ENCODE measurements at places on chromosomes 3 and 15. TPM values are rescaled to one million over a fixed set of nuclear protein-coding genes. Genes with fewer than 3 reads are reported as not detected.

- H3K27ac ChIP-seq: peak overlapping the region; percentile 96
- H3K4me1 ChIP-seq: peaks cover 90% of the 10 kb centered on the region
- H3K27me3 ChIP-seq: no peaks in the 10 kb centered on the region
- H3K36me3 ChIP-seq: no peaks in the 10 kb centered on the region
- H3K4me3 ChIP-seq: peak overlapping the region; percentile 72
Observed at GRCh38 chr15:38670128-38671005, 105.8 kb upstream of the RASGRP1 start.

DNA sequence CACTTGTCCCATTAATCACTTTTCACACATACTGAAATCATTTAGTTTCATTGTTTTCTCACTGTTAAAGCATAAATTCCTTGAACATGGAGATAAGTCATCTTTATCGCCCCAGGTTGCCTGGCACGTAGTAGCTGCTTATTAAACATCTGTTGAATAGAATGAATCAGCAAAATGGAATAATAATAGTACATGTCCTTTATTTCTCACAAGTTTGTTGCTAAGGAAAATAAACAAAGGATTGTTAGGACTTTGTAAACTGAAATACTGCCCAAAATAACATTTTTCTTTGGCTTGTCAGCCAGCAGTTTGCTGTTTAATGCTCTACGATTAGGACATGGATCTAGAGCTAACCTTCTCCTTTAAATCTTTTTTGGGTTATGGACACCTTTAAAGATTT, 17.9 kb downstream of the SLC35A5 start:
- no peak overlapping the region for H3K27ac ChIP-seq
- H3K36me3 ChIP-seq: peaks cover 58% of the 10 kb centered on the region
- H3K4me3 ChIP-seq: no peak overlapping the region
- DNase-seq: no peak

DNA sequence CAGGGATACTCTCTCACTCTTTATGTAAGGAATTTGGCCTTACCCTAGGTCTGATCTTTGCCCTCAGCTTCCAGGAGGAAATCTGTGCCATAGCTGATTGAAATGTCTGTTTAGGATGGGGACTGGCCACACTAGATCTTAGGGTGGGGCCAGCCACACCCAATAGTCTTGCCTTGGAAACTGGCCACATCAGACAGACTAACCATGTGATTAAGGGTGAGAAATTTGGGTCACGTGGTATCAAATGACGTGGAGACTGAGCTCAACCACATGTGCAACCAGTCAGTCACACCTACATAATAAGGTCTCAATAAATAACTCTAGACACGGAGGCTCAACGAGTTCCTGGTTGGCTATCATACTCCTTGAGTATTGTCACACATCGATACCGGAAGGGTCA, 113.5 kb downstream of the CNTN3 start:
- no peaks in the 10 kb centered on the region for H3K27me3 ChIP-seq
- H3K27ac ChIP-seq: no peak overlapping the region
- no peak overlapping the region for H3K4me3 ChIP-seq
- no peaks in the 10 kb centered on the region for H3K4me1 ChIP-seq

GRCh38 chr3:40605960-40606359, 81.2 kb downstream of the ZNF621 start:
- no peaks in the 10 kb centered on the region for H3K4me1 ChIP-seq
- DNase-seq: no peak
- H3K4me3 ChIP-seq: no peak overlapping the region
- H3K36me3 ChIP-seq: no peaks in the 10 kb centered on the region
- H3K27ac ChIP-seq: no peak overlapping the region

DNA sequence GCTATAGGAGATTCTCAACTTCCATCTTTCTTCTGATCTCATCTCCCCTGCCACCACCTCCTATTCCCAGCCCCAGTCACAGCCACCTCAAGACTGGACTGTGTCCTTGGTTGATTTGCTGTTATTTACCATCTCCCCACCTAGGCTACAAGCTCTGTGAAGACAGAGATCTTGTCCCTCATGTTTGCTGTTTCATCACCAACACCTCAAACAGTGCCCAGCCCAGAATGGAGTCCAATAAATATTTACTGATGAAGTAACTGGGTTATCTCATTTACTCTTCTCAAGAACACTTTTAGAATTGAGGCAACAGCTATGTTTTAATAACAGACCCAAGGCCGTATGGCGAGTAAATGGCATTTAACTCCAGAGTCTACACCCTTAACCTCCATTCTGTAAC, 29.1 kb upstream of the ARHGEF3 start:
- DNase-seq: no peak
- no peaks in the 10 kb centered on the region for H3K4me1 ChIP-seq
- H3K27me3 ChIP-seq: no peaks in the 10 kb centered on the region
- no peak overlapping the region for H3K4me3 ChIP-seq

DNA sequence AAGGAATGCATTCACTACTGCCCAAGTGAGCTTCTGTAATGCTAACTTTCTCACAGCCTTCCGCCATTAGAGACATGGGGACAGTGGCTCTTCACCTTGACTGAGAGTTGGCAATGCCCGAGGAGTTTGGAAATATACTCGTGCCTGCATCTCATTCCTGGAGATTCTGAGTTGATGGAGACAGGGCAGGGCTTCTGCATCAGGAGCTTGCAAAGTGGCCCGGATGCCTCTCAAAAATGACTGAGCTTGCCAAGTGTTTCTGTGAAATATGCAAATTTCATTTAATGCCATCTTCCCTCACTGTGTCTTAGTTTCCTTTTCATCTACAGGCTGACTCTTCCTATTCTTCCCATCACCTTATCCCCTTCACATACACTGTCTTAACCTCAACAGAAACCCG, 346.2 kb downstream of the GRM7 start:
- no peaks in the 10 kb centered on the region for H3K4me1 ChIP-seq
- no peak for DNase-seq
- no peaks in the 10 kb centered on the region for H3K27me3 ChIP-seq

- H3K4me3 ChIP-seq: no peak overlapping the region
- H3K27ac ChIP-seq: no peak overlapping the region
- H3K27me3 ChIP-seq: no peaks in the 10 kb centered on the region
- H3K4me1 ChIP-seq: no peaks in the 10 kb centered on the region
Observed at GRCh38 chr3:27166888-27167287, 202.3 kb downstream of the NEK10 start.

DNA sequence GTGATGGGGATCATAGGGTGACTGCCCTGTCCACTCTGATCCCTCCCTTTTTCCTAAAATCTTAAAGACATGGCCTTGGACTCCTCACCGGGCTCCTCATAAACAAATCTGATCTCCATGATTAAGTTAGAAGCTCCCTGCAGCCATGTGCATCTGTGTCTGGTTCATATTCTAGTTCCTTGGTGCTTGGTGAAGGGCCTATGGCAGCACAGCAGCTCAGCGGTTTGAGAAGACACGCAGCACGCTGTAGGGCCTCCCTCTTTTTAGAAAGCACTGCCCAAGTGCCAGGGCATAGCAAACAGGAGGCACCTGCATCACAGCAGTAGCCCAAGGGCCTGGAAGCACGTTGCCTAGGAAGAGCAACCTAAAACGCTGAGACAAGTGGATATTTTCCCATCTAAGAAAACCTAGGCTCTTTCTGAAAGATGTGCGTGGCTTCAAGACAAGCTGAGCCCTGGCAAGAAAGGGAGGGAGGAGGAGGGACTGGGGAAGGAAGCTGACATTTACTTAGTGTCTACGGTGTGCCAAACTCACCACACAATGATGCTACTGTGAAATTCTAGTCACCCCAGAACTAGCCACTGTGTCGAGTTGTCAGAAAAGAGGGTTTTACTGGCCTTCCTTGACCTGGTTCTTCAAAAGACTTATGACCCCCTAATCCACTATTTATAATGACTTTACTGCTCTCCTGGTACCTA, 14.9 kb upstream of the ULK3 start:
- DNase-seq: no peak
- H3K4me1 ChIP-seq: peaks cover 29% of the 10 kb centered on the region
- peak overlapping the region; percentile 37 for H3K27ac ChIP-seq

- H3K36me3 ChIP-seq: peaks cover 44% of the 10 kb centered on the region
- H3K4me3 ChIP-seq: no peak overlapping the region
- no peak overlapping the region for H3K27ac ChIP-seq
- DNase-seq: no peak
- H3K27me3 ChIP-seq: no peaks in the 10 kb centered on the region
Observed at GRCh38 chr3:129386984-129387383, 41.5 kb downstream of the EFCAB12 start.

- no peak overlapping the region for H3K27ac ChIP-seq
- H3K4me3 ChIP-seq: no peak overlapping the region
- H3K4me1 ChIP-seq: no peaks in the 10 kb centered on the region
Observed at GRCh38 chr3:136778865-136779264, 26.7 kb upstream of the STAG1 start.

DNA sequence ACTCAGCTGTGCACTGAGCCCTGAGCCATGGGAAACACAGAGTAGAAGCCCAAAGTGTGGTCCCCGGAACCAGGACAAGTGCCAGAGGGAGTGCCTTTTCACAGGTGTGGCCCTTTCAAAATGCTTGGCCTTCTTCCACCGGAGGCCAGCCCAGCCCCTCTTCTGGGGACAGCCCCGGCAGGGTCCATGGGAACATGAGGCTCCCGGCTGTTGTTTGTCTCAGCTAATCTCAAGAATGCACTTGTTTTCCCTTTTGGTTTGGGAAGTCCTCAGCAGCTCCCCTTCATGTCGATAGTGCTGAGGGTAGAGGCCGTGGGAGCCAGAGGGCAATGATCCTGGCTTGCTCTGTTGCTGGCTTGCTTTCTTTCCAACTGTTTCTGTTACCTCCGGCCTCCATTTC, 91.1 kb upstream of the MRPS22 start:
- DNase-seq: no peak
- H3K27me3 ChIP-seq: peaks cover 2% of the 10 kb centered on the region
- no peak overlapping the region for H3K4me3 ChIP-seq
- no peaks in the 10 kb centered on the region for H3K4me1 ChIP-seq
- no peak overlapping the region for H3K27ac ChIP-seq
- no peaks in the 10 kb centered on the region for H3K36me3 ChIP-seq

DNA sequence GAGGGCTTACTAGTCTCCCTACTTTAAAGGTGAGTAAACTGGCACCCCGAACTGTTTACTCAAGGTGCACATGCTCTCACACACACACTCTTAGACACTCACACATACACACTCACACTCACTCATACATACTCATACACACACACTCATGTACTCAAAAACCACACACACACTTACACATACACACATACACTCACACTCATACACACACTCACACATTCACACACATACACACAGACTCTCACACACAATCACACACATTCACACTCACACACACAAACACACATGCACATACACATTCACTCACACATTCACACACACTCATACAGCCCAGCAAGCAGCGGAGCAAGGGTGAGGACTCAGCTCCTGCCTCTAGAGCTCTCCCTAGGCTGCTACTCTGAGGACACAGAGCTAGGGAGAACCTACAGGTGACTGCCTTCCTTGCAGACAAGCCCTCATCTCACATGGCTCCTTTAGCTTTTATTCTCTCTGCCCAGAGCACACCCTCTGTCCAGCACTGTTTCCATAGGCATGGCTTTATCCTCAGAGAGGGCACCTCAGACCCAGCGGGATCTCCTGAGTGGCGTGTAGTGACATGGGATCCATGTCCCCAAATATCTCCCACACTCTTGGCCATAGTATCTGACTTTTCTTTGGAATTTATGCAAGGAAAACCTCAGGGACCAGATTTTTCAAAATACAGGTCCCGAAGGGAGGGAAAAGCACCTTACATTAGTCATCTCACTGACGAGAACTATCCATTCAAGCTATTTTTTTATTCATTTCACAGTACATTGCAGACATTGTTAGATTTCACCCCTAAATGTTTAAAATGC, 26.2 kb upstream of the ATG7 start:
- no peaks in the 10 kb centered on the region for H3K36me3 ChIP-seq
- peaks cover 2% of the 10 kb centered on the region for H3K27me3 ChIP-seq
- H3K27ac ChIP-seq: no peak overlapping the region
- H3K4me3 ChIP-seq: no peak overlapping the region
- DNase-seq: no peak

DNA sequence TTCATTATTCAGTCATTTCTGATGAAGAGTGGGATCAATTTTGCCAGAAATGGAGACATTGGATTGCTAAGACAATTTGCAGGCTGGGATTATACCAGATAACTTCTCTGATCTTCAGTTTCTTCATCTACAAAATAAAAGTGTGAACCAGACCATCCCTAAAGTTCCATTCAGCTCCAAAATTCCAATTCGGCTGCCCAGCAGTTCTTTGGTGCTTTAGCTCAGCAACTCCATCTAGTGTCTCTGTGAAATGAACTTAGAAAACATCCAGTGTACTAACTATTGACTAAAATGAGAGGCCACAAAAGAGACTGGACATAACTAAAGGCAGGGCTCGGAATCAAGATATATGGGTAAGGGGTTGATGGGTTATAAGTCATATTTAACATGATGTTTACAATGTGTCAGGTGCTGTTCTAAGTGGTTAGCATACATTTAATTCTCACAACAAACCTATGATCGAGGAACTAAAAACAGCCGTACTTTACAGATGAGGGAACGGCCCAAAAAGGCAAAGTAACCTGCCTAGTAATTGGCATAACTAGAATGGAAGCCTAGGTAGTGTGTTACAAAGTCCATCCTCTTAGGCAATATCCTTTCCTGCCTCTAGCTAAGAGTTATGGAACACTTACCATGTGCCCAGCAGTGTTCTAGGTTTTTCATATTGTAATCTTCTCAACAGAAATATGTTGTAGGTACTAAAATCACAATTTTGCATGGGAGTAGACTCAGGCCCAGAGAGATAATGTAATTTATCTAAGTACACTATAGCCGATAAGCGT, 17.0 kb downstream of the THAP10 start:
- H3K27me3 ChIP-seq: peaks cover 7% of the 10 kb centered on the region
- H3K36me3 ChIP-seq: no peaks in the 10 kb centered on the region
- H3K4me3 ChIP-seq: no peak overlapping the region
- H3K27ac ChIP-seq: no peak overlapping the region
- no peaks in the 10 kb centered on the region for H3K4me1 ChIP-seq

GRCh38 chr15:41823502-41823901, 4.4 kb upstream of the JMJD7 start:
- peaks cover 13% of the 10 kb centered on the region for H3K4me1 ChIP-seq
- no peaks in the 10 kb centered on the region for H3K27me3 ChIP-seq
- H3K27ac ChIP-seq: no peak overlapping the region

Gene FANCD2OS
- polyA plus RNA-seq: not detected

Gene ZFYVE19
- 15.7 TPM for polyA plus RNA-seq

Gene CHRFAM7A
- 3.4 TPM for polyA plus RNA-seq

Gene BCL2A1
- 24.5 TPM for polyA plus RNA-seq

Gene ZNF662
- polyA plus RNA-seq: 0.41 TPM

Gene P3H2
- not detected for polyA plus RNA-seq

Gene ZBTB47
- not detected for polyA plus RNA-seq

Measured in CD4-positive, CD25-positive, alpha-beta regulatory T cell (primary cell).